ENCODE measurements at places on chromosomes 11 and 22.

DNA sequence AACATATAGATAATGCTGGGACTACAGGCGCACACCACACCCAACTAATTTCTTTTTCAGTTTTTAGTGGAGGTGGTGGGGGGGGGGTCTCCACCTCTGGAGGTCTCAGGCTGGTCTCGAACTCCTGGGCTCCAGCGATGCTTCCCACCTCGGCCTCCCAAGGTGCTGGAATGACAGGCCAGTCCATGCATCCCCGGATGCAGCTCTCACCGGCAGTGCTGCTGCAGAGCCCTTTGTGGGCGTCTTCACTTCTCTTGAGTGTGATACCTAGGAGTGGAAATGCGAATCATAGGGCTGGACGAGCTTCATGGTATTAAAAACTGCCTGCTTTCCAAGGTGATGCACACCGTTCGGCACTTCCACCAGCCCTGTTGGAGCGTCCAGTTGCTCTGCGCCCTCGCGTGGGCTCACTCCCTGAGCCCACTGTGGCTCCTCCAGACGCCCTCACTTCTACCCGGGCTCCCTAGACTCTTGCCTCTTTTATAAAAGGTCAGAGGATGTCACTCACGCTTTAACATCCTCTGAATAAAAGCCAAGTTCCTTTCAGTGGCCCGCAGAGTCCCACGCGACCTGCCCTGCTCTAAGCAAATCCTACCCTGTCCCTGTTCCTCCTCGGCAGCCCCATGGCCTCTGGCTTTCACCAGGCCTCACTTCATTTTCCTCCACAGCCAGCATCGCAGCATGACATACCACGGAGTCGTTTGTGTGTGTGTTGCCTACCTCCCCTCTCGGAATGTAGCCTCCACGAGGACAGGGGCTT, 837 bp upstream of the BID start:
- DNase-seq: no peak

DNA sequence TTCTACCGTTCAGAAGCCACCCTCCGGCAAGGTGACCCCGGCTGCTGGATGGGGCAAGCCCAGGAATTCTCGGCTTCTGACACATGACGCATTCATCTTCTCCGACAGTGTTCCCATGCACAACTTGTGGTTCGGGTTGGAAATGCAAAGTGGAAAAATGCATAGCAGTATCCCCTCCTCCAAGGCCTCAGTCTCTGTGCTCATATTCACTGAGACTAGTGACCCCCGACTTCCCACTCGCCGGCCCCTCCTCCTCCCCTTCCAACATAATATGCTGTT, 70.0 kb upstream of the NTM start:
- DNase-seq: no peak

GRCh38 chr11:132060567-132060966, 690.2 kb downstream of the NTM start:
- no peak for DNase-seq

DNA sequence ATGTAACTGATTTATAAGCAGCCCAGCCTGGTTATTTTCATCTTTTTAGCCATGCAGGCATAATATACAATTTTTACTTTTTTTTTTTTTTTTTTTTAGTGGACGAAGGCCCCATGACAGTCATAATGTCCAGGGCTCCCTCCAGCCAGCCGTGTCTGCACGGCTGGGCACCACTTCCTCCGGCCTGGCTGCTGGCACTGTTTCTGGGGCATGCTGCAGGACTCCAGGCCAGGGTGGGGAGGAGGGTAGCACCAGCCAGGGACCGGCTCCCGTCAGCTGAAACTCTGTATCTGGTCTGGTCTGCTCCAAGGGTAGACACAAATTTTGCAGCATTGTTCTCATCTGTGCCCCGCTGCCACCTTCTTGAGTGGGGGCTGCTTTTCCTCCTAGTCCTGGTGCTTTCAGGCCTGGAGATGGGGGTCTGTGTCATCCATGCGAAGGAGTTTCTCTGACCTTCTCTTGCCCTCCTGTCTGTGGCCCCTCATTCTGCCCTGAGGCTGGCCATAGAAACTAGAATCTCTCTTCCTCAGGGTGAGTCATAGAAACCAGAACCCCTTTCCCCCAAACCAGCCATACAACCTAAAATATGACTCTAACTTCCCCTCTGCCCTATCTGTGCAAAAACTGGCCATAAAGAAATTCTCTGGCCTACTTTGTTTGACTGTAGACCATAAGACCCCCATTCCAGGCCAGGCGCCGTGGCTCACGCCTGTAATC, 9.2 kb upstream of the RRP7A start:
- no peak for DNase-seq

- no peak for DNase-seq
Observed at GRCh38 chr11:9516113-9516512, 55.3 kb downstream of the ZNF143 start.

- DNase-seq: no peak
Observed at GRCh38 chr11:20399498-20399897, 12.0 kb downstream of the PRMT3 start.

- DNase-seq: no peak
Observed at GRCh38 chr22:47153854-47154525, 391.5 kb downstream of the TBC1D22A start.

GRCh38 chr11:7448201-7448600, 37.1 kb upstream of the OLFML1 start:
- no peak for DNase-seq

DNA sequence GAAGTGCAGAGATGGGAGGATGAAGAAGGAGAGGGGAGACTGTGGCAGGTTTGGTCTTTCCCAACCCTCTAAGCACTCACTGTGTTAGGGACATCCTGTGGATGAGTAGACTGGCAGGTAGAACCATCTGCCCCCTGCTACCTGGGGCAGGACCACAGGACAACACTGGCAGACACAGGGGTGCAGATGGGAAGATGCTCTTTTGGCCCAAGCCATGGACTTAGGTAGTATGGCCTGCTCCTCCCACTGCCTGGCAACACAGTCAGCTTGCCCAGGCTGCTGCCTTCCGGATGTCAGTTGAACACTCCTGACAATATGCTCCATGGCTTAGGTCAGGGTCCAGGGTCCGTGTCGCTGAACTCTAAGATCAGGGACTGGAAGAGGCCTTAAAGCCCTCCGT, 140.7 kb upstream of the NAV2 start:
- DNase-seq: no peak

DNA sequence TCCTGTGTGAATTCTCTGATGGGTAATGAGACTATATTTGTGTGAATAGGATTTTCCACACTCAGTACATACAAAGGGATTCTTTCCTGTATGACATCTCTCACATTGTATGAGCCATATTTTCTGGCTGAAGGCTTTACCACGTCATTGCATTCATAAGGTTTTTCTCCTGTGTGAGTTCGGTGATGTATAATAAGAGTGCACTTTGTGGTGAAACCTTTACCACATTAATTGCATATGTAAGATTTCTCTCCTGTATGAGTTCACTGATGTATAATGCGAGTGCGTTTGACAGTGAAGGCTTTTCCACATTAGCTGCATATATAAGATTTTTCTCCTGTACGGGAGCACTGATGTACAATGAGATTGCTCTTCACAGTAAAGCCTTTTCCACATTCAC, 455.4 kb upstream of the CNTN5 start:
- DNase-seq: no peak

DNA sequence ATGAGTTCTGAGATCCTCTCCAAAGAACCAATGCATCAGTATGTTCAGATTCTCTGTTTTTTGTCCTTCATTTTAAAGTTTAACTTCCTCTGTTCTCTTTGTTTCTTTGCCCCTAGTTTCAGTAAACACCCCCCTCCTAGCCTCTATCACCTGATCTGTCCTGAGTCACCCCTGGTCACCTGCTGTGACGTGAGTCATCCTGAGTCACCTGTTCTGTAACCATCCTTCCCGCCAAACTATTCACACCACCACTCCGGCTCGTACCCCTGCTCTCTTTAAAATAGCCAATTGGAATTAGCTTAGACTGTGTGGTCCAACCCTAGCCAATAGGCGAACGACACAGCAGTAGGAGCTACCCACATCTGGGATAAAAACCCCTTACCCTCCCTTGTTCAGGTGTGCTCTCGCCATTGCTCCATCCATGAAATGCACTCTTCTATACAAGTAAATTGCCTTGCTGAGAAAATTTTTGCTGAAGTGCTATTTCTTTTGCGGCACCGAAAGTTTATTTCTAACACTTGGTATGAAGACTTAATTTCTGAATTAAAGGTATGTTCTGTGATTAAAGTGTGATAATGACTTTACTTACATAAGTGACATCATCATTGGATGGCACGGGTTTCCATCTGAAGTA, 318.4 kb downstream of the AASDHPPT start:
- DNase-seq: no peak

GRCh38 chr11:38543311-38543710, 1945.3 kb upstream of the RAG2 start:
- no peak for DNase-seq

- DNase-seq: no peak
Observed at GRCh38 chr11:118073554-118073953, 3.3 kb upstream of the TMPRSS4 start.

DNA sequence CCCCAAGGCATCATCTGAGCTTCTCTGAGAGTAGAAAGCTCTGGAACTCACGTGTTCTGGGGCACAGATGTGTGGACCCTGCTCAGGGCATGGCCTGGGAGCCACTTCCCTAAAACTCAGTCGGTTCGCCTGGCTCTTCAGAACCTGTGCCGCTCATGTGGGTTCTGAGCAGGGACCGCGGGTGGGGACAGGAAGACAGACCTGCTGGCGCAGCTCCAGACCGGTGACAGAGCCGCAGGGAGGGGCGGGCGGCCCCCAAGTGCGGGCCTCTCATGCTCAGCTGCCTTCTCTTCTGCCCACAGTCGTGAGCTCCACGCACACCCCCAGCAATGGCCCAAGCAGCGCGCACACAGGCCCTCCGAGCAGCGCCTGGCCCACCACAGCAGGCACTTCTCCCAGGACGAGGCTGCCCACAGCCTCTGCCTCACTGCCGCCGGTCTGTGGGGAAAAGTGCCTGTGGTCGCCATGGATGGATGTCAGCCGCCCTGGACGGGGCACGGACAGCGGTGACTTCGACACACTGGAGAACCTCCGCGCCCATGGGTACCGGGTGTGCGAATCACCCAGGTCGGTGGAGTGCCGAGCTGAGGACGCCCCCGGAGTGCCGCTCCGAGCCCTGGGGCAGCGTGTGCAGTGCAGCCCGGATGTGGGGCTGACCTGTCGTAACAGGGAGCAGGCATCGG, 24.2 kb downstream of the MUC5AC start:
- no peak for DNase-seq

- DNase-seq: no peak
Observed at GRCh38 chr11:6979365-6979764, 40.8 kb downstream of the ZNF214 start.

DNA sequence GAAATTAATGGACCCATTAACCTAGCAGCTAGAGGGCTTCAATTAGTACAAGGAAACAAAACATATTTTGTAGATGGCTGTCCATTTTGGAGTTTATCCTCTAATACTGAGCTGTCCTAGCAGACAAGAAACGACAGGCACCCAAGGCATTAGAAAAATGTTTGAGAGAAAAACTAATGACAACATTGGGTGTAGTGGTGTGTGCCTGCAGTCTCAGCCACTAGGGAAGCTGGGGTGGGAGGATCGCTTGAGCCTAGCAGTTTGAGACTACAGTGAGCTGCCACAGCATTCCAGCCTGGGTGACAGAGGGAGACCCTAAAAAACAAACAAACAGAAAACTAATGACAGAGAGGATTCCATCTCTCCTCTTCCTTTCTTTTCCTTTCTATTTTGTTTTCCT, 1.5 kb downstream of the A4GALT start:
- no peak for DNase-seq

- no peak for DNase-seq
Observed at GRCh38 chr22:41367680-41368542, 13.8 kb upstream of the TEF start.

DNA sequence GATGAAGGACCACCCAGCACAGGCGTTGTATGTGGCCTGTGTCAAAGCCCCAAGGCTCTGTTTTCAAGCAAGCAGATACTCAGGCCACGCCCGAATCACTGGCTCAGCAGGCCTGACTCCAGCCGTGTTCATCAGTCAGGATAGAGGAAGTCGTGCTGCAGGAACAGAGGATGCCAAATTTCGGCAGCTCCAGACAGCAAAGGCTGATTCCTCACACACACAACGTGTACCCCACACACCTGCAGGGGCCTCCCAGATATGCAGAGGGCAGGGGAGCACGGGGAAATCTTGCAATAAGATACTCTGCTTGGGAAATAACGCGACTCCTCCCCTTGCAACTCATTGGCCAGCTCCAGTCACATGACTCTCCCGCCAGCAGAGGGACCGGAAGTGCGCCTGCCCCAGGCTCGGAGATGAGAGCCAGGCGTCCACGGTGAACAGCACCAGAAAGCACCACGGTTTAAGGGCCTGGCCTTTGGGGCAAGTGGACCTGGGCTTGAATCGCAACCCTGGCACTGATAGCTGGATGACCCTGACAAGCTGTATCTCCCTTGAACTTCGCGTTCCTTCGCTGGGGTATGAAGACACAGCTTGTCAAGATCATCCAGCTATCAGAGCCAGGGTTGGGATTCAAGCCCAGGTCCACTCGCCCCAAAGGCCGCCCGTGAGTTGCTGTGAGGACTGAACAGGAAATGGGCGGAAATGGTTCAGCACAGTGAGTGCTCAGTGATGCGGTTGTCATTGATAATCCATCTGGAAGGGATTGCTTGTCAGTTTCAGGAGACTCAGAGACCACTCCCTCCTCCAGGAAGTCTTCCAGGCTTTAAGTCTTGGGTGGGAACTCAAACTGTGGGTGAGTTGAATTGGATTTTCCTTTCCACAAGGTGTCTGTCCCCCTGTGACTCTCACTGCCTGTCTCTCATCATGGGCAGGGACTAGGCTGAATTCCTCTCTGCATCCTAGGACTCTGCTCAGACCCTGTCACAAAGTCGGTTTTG, 88.5 kb downstream of the MYEOV start:
- no peak for DNase-seq

DNA sequence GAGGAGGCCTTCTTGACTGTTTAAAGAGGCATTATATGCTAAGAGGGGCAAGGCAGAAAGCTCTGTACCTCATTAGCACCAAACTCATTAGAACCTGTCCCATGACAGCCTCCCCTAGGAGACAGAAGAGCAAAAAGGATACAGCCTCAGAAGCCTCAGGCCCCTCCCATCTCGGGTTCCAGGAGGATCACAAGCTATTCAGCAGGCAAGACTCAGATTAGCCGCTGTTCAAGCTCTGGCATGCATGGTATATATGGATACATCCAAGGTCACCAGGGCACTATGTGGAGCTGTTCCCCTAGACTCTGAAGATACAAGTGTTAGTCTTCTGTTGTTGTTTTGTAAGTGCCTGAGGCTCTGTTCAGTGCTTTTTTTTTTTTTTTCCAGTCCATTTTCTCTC, 32.1 kb downstream of the ATXN10 start:
- no peak for DNase-seq

- DNase-seq: peak; percentile 66
Observed at GRCh38 chr22:44085743-44086270, 61.7 kb downstream of the PARVB start.

DNA sequence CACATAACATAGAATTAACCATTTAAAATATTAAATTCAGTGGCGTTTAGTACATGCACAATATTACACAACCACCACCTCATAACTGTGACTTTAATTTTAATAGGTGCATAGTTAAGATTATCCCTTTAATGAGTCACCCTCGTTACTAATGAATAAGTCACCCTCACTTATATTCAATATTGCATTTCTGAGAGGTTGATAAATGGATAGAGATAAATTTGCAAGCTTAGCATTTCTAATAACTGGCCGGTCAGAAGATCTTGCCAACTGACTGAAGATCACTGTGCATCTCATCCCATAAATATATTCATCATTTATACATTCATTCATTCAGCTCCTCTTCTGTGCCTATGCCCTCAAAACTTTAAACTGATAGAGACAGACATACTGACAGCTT, 243.7 kb downstream of the TTC28 start:
- no peak for DNase-seq

- no peak for DNase-seq
Observed at GRCh38 chr11:81857386-81857785, 876.3 kb downstream of the FAM181B start.

Measured in GM20000 (cell line).